ENCODE measurements at places on chromosomes 11 and 22.

DNA sequence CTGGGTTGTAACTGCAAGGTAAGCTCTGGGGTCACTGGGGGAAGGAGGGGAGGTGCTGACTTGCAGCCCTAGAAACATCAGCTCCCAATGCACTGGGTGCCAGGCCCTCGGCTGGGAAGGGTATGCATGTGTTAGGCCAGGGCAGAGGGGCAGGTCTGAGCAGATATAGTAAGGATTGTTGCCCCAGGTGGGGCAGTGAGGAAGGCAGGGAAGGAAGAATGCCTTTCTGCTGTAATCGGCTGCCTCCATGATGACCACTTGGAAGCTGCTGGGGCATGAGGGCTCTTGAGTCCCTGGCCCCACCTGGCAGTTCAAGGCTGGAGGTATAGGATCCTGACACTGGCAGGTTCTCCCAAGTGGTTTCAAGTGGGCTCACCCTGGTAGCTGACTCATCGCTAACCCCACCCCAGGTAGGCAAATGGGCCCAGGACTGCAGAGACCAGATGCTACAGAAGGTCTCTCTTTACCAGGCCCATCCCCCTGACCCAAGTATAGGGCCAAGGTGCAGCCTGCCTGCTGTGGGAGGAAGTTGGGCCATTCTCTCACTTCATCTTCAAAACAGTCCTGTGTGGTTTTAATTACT is 56.7 kb downstream of the TIMP3 start:
- no peak for DNase-seq

DNA sequence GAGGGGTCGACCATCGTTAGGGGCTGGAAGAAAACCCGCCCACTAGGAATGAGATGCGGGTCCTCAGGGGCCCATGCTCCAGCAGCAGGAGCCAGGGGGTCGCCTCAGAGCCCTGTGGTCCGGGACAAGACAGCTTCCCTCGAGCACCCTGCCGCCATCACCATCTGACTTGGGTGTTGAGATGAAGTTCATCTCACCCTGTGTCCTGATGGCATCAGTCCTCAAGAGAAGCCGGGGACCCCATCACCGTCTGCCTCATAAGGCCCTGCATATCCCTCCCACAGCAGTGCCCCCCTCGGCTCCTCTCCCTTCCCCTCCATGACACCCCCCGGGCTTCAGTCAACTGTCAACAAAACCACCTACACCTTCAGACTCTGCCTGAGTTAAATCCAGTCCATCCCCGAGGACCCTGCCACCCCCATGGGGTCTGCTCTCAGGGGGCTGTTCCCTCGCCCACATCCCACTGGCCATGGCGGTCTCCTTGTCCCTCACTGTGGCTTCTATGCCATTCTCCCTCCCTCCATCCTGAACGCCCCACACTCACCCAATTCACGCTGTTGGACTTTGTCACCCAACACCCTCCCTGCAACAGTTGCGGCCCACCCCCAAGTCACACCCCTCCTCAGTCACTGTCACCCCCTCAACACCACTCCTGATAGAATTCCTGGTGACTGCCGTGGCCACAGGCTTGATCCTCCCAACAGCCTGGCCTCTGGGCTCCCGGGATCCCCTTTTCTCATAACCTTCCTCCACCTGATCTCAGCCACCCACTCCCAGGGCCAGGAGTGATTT is 87.7 kb upstream of the RTL6 start:
- no peak for DNase-seq

DNA sequence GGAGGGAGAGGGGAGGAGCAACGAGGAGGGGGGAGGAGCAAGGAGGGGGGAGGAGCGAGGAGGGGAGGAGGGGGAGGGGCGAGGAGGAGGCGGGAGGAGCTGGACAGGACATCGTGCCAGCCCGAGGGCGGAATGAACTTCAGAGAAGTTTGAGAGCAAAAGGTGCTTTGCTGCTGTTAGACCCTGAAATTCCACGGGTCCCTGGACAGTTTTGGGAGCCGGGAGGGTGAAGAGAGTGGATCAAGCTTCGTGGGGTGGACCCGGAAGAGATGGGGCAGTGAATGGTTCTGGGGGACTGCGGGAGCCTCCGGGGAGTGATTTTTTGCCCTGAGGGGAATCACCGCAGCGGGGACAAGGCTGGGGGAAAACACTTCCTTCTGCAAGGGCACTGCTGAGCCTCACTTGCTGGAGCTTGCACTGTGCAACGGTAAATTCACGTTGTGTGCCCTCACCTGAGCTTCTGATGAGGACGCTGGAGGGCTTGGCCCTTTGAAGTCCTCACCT is 10.7 kb upstream of the NLRP6 start:
- peak; percentile 56 for DNase-seq

DNA sequence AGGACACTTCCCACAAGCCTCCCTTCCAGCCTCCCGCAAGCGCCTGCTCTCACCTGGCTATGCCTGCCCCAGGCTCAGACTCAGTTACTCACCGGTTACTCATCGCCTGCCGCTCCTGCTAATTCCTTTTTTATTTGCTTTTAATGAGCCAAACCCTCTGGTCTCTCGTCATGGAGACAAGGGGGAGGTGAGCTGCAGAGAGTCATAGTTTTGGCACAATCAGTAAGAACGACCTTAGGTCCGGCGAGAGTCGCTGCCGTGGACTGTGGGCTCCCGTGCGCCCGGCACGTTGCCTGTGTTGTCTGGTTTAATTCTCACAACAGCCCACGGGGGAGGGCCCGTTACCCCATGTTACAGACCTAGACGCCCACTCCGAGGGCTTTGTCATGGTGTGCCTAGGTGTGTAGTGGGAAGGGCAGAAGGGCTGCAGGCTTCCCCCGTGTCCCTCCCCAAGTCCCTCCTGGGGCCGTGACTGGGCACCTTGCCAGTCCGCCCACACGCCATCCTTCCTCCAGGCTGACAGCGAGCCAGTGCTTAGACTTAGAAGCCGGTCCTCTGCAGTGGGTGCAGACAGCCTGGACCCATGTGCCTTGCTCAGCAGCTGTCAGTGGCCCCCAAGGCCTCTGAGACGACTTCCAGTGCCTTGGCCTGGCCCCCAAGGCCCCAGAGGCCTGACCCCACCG is 42.2 kb downstream of the WNT7B start:
- DNase-seq: no peak

DNA sequence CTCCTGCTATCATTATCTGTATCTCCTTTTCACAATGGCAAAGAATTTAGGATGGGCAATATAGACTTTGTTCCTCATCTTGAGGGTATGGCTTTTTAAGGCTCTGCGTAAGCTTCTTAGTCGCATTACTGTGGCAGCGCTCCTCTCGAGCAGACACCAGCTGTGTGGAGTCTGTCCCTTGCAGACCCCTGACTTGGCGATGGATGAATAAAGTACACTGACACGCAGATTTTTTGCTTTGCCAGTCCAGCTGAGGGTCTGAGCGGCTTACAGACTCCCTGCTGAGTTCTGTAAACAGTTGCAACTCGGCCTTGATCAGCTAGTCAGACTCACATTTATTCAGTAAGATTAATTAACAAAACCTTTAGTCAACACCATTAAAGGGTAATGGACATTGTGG is 390.0 kb upstream of the CNTN5 start:
- DNase-seq: no peak

GRCh38 chr11:29125606-29126005 is 891.2 kb downstream of the KCNA4 start:
- DNase-seq: no peak

DNA sequence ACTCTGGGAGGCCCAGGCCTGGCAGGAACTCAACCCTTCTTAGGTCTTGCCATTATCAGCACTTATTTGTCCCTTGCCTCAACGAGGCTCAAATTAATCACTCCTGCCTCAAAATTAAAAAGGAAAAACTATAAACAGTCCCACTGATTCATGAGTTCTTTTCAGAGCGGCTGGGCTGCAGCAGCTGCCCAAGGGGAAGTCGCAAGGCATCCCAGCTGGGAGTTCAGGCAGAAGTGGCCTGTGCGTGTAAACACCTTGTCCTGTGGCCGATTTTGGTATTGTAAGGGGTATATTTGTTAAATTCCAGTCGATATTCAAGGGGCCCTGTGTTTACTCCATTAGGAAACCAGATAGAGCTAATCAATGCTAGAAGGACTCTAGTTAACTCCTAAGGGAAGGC is 213.9 kb upstream of the CADM1 start:
- no peak for DNase-seq

DNA sequence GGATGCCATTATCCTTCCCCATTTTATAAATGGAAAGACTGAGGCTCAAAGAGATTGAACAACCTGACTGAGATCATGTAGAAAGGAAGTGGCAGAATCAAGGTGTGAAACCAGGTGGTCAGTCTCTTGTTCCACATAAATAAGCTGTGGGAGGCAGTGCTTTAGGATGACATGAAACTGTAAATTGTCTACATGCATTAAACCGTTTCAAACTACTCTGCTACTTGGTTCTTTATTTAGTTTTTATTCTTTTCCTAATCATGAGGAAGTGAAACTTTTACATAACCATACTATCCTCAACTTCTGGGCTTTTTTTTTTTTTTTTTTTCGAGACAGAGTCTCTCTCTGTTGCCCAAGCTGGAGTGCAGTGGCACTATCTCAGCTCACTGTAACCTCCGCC is 34.9 kb downstream of the CADM1 start:
- no peak for DNase-seq

DNA sequence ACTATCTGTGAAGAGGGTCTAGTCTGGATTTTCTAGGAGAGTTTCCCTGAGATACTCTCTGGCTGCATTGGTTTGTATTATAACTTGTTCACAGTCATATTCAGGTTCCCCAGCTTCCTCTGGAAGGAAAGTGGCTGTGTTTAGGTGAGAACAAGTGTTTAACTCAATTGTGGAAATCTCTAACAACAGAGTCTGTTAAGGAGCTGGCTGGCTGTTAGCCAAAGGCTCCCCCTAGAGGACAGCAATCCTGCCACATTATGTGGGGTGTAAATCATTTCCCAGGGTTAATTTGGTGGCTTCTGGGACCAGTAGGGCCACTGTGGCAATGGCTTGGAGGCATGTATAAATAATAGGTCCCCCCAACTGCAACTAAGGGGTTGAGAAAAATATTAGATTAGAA is 18.4 kb downstream of the MS4A6E start:
- DNase-seq: no peak

DNA sequence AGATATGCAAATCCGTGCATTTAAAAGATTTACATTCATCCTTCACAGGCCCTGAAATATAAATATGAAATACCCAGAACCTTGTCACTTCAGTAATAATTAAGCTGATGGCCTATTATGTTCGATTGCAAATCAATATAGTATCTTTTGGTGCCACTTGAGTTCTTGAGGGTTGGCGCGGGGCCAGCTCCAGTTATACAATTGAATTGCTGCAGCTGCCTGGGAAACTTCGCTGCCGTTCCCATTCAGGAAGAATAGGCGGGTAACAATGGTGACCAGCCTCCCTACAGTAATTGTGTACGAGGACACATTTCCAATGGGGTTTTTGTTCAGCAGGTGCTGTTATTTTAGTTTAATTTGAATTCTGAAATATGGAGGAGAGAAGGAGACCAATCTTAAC is 451.2 kb downstream of the INSC start:
- DNase-seq: no peak

GRCh38 chr11:13772223-13773046 is 104.0 kb downstream of the FAR1 start:
- DNase-seq: peak; percentile 32

DNA sequence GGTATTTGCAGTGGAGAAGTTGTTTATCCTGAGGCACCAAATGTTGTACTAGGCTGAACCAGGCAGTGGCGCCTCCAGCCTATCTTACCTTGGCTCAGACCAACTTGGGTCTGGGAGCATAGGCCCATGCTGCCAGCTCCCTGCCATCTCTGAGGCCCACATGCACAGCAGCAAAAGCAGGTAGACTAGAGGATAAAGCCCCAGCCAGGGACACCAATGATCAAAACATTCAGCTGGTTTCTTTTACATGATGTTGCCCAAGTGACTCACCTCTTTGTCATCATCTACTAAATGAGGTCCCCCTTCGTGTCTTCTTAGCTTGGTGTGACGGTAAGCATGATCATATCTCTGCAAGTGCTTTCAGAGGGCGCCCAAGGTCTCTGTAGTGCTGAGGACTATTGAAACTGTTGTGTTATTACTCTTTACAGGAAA is 112.1 kb upstream of the DRD2 start:
- no peak for DNase-seq

DNA sequence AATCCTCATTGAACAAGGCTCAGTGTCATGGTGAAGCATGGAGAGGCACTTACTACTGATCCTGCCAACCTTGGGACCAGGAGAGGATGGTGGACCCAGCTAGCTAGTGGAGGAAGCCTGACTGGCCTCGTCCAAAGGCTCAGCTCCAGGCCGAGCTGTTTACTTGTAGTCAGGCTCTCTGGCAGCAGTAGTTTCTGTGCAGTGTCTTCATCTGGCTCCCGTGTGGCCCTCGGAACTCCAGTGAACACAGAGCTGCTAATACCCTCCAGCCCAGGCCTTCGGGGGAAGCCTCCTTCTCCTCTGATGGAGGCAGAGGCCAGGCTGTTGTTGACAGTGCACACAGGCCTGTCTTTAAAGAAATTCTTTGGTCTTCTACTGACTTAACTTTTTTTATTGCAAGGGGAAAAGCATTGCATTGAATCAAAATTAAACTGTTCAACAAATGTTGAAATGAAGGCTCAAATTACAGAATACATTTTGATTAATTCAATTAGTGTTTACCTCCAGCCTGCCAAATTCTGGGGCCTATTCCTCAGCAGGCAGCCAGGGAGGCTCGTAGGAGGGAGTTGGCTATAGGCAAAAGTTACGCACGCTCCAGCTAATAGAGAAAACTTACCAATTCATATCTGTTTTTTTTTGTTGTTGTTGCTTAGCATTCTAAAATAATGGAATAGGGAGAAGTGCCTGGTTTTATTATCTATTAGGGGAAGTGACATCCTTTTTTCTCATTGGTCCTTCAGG is 18.8 kb downstream of the PPFIBP2 start:
- no peak for DNase-seq

GRCh38 chr11:5297721-5298323 is 3.9 kb downstream of the OR51B4 start:
- no peak for DNase-seq

GRCh38 chr22:27775087-27775698 is 26.4 kb downstream of the MN1 start:
- no peak for DNase-seq

DNA sequence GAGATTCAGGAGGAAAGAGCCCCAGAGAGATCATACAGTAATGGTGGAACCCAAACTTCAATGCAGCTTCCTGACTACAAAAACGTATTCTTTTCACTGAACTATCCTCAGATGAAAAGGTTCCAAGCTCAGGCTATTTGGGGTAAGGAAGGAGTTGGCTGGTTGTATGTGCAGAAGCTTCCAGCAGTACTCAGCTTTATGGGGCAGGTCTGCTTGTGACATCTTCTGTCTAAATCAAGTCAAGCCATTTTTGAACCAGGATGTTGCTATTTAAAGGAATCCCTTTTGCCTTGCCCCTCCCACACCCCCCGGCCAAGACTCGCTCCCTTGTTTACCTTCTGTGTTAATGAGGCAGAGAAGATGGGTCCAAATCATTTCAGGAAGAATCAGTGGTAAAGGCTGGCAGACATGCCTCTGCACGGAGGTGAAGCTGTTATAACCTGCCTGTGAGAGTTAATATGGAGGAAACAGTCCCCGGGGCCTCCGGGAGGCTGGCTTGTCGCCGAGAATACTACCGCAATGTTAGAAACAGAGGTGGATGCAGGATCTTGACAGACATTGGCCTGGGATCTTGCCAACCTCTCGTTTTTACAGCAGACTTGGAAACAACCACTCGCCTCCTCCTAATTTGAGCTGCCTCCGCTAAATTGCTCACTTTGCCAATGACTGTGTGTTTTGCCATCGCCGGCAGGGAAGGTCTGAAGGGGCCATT is 45.4 kb downstream of the TIMP3 start:
- DNase-seq: no peak

- DNase-seq: no peak
These were observed 466.3 kb upstream of the ARHGAP42 start for GRCh38 chr11:100220801-100221200.

All from colonic mucosa (tissue), 4 donors.